ENCODE measurements at places on chromosomes 7 and 10.

GRCh38 chr7:47543714-47544113, 38.2 kb downstream of the TNS3 start:
- peak; percentile 34 for DNase-seq

DNA sequence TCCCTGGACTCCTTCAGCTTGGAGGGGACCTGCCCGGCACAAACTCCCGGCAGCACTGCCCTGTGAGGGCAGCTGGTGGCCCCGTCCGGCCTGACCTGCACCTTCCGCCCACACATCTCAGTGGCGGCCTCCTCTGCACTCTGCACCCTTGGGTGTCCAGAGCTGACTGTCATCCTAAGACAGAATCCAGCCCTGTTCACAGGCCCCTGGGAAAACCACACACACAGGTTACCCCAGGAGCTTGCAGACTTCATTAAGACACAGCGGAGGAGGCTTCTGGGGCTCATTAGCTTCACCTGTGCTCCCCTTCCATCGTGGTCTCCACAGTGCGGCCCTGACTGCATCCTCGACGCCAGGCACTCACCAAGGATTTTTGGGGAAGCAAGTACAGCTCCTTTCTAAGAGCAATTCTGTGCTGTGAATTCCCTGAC, 51.5 kb upstream of the SHH start:
- DNase-seq: no peak

DNA sequence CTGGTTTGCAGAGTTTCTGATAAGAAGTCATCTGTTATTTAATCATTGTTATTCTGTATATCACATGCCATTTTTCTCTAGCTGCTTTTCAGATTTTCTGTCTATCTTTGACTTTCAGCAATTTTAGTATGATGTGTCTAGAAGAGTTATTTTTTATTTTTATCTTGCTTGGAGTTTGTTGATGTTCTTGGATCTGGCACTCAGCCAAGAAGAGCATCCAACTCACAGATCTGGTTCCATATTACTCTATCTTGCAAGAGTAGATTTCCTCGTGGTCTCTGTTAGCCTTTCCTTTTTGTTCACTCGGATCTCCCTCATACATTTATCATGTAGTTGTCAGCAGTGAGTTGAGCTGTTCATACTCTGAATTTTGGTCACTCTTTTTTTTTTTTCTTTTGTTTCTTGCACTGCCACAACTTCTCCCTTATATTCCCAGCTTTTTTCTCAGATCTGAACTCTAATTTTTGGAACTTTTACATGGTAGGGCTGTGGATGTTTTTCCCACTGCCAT, 54.8 kb upstream of the CALCR start:
- no peak for DNase-seq

DNA sequence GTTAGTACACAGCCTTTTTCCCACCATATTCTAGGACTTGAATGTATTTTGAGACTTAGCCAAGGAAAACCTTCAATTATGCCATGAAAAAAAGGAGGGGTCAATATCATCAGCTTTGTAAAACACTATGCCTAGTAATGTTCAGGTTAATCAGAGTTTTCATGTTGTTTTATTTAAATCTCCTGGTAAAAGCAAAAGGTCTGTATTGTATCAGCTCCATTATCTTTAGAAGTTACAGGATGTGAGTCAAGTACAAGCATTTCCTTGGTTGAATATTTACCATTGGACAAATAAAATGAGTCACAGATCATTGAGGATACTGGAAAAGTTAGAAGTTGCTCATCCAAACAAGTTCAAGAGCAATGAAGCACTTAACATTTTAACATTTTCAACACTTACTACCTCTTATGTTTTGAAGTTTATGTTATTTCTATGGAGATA, 89.9 kb upstream of the CAPZA2 start:
- no peak for DNase-seq

GRCh38 chr7:132572526-132572925, 3.7 kb downstream of the PLXNA4 start:
- no peak for DNase-seq
